Putamen (tissue), 1 donor: ENCODE measurements at places on chromosomes 16 and 17.

- no peak for DNase-seq
These were observed 569 bp downstream of the PRSS21 start for GRCh38 chr16:2817340-2818271.

DNA sequence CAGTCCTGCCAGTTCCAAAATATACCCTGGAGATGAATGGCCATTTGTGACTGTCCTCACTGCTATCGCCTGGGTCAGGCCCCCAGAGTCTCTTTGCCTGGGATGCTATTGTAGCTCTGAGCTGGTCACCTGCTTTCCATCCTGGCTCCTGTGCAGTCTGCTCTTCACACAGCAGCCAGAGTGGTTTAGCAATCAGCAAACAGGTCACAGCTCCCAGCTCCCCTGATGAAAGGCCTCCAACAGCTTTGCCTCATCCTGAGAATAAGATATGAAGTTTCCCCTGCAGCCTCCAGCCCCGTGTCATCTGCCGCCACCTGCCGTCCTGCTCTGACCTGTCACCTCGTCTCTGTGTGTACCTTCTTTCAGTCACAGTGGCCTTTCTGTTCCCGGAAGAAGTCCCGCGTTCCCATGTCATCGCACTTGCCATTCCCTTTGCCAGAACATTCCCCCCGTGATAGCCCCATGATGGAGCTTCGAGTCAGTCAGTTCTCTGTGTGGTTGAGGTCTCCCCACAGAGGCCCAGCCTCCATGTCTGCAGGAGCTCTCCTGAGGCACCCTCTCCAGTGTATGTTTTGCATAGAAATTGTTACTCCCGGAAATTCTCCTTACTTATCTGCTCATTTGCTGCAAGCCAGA is 281.5 kb downstream of the SNX29 start:
- DNase-seq: no peak

DNA sequence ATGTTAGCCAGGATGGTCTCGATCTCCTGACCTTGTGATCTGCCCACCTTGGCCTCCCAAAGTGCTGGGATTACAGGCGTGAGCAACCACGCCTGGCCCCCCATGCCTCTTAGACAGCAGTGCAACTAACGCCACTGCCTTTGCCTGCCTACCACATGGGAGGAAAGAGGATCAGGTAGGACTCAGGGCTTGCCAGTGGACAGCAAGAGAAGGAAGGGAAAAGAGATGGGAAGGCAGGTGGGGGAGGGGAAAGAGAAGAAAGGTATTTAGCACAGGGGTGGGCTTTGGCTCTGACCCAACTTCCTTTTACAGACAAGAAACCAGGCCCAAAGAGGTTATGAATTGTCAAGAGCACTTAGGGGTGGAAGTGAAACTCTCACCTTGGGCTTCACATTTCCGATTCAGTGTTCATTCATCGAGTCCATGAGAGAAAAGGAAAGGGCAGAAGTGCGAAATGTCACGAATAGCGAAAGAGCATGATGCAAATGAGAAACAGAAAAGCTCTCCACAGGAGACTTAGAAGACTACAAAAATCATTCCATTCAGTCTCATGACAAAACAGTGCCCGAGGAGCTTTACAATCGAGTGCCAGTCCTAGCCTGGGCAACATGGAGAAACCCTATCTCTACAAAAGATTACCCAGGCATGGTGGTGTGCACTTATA is 36.4 kb downstream of the CDK5R1 start:
- DNase-seq: no peak

DNA sequence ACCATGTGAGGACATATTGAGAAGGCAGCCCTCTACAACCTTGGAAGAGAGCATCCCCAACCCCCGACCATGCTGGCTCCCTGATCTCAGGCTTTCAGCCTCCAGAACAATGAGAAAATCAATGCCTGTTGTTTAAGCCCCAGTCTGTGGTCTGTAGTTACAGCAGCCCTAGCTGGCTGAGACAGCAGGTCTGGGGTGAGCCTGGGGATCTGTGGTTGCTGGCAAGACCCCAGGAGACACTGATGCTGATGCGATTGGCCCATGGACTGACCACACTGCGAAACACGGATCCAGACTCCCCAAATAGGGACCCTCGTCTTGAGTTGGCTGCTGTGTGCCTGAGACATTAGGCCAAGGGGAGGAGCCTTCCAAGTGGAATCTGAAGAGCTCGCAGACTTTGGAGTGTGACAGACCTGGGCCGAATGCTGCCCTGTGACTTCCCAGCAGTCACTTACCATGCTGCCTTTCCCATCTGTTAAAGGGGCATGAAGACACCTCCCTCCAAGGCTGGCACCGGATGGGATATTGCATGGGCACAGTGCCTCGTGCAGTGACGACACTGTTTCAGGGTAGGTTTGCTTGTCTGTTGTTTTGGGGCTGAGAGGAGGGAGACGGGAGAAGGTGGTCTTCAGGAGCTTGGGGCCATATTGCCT is 147.8 kb upstream of the RPL38 start:
- no peak for DNase-seq

GRCh38 chr17:41962111-41962510 is 4.5 kb upstream of the CNP start:
- no peak for DNase-seq

DNA sequence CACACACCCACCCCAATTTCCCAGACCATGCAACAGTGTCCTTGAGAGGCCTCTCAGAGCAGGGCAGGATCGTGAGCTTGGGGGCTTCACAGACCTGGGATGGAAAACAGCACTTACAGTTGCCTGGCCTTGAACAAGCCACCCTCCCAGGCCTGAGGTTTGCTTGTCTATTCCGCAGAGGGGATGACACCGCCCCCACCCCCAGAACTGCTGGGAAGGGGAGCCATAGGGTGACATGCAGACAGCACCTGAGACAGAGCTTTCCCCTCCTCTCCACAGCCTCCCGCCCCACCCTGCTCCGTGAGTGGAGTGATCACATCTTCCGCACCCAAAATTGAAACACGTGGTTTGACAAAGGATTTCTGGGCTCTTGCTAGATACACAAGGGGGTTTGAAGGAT is 131.5 kb upstream of the TNRC6C start:
- no peak for DNase-seq
